ENCODE measurements at places on chromosomes 5 and 9.

DNA sequence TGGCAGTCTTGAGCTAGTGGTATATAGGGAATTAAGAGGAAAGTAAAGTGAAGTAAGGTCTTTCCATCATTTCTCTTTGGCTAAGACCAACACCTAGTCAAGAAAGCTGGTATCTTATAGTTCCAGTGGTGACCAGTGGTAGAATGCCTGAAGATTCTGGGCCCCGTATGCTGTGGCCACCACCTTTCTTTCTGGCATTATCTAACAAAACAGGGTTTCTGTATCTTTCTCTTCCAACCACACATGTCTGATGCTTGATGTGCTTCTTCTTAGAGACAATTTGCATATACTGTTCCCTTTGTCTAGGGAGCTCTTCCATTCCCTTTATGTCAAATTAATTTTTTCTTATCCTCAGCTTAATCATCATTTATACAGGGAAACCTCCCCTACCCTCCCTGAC, 109.9 kb upstream of the SSBP2 start:
- DNase-seq: no peak

GRCh38 chr5:7717691-7718090, 133.2 kb downstream of the CFAP90 start:
- DNase-seq: no peak

DNA sequence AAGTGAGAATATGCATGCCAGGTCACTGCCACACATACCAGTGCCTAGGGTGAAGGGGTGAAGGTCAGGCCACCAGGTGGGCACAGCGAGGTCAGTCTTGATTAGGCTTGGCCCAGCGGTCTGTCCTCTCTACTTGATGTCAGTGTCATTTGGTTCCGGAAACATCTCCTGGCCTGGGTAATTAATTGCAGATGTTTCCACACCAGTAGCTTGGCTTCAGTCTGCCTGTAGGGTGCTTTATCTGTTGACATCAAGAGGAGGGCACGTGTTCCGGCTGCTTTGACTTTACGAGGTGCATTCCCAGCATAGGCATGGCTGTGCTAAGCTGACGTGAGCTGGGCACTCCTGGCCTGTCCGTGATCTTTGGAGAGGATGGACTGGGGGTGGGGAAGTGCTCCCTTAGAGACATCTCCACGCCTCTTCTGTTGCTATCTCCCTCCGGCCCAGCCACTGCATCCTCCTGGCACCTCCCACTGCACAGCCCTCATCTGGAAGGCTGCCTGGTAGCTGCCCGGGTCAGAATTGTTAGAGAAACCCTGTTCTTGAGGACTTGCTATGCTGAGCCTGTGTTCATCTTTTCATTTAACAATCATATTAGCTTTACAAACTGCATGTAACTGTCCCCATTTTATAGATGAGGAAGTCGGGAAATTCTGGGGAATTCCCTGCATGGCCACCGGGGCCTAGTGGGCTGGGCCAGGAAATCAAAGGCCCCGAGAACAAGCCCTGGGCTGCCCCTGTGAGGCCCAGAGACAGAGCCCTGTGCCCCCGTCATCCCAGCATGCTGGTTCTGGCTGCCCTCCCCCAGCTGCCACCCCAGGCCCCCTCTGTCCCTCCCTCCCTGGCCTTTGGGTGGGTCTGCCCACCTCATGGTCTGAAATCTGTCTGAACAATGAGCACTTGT, 29.1 kb downstream of the JADE2 start:
- DNase-seq: peak; percentile 87

GRCh38 chr5:179255527-179256327, 89.5 kb downstream of the ADAMTS2 start:
- no peak for DNase-seq

GRCh38 chr9:124947727-124948391, 7.0 kb upstream of the GOLGA1 start:
- no peak for DNase-seq

DNA sequence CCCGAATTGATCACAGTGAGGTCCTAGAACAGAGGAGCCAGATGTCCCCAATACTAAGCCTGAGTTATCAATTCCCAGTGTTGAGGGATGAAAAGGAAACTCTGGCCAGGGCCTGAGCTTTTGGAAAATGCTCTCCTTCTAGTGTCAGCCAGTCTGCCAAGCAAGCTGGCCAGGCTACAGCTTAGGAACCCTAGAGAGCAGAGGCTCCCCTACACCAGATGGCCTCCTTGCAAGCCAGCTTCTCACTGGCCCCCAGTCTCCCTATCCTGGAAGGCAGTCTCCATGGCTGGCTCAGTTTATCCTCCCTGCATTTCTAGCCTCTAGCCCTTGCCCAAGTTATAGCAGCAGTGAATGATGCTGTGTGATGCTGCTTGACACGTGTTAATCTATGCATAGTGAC, 204.7 kb upstream of the WWC1 start:
- no peak for DNase-seq

GRCh38 chr5:179288809-179289185, 56.5 kb downstream of the ADAMTS2 start:
- DNase-seq: no peak

DNA sequence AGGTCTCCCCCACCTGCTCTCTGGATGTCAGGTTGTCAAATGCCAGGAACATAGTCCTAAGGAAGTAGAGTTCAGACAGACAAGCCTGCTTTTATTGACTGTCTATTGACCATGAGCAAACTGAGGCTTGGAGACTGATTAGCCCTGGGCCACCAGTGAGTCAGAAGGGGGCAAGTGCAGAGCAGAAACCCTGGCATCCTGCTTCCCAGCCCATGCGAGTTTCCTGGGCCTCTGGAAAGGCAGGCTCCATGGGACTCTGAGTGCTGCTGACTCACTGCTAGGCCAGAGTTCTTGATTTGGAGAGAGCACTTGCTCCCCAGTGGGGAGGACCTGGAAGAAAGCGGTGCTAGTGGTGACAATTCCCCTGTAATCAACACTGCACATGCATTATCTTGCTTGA, 2.8 kb upstream of the HBEGF start:
- DNase-seq: no peak

GRCh38 chr9:109245310-109245897, 75.5 kb downstream of the EPB41L4B start:
- no peak for DNase-seq

DNA sequence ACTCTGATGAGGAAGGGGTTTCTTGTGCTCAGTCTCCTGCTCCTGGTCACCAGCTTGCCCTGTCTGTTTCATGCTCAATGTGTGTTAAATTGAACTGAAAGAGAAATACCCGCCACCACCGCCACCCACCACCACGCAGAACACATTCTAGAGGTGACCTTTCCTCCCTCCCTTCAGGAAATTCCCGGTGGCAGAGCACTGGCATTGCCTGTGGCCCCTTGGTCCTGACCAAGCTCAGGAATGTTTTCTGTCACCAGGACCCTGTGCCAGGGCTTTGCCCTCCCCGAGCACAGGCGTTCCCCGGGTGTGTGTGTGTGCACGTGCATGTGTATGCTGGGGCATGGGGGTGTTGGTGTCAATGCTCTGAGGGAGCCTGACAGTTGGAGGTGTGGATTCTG, 10.2 kb upstream of the SLC25A51 start:
- DNase-seq: no peak

DNA sequence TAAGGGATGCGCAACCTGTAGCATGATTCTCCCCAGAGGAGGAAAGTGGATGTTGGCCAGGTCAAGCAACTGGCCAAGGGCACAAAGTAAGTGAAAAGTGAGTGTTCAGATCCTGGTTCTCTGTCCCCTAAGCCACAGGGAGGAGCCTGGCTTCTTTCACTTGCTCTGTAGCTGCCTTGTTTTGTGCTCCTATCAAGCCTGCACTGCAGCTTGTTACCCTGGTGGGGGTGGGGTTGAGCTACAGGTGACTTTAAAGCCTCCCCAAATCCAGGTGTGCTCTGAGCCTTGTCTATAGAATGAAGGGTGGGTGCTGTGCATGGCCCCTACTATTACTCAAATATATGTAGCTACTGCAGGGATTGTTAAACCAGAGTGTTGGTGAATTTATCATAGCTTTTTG, 32.9 kb downstream of the RALGPS1 start:
- DNase-seq: no peak

DNA sequence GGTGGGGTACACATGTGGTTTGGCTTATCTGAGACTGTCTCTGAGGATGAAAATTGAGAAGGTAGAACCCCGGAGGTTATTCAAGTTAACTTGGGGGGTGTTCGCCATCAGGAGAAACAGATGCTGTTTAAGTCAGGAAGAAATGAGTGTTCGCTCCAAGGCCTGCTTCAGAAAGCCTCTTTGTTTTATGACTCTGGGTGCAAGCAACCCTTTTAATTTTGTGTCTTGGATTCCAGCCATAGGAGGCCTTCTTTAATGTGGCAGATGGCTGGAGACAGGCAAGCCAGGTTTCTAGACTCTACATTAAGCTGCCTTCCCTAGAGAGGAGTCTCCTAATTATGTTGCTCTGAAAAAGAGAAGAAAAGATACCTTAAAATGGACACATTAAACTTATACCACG, 4.2 kb upstream of the SMAD5 start:
- no peak for DNase-seq

GRCh38 chr5:159340511-159340910, 10.2 kb upstream of the IL12B start:
- no peak for DNase-seq

- DNase-seq: peak; percentile 70
Measured at GRCh38 chr9:134944351-134944802, 26.7 kb upstream of the FCN1 start.

GRCh38 chr9:93265972-93266371, 82.0 kb downstream of the WNK2 start:
- peak; percentile 13 for DNase-seq

DNA sequence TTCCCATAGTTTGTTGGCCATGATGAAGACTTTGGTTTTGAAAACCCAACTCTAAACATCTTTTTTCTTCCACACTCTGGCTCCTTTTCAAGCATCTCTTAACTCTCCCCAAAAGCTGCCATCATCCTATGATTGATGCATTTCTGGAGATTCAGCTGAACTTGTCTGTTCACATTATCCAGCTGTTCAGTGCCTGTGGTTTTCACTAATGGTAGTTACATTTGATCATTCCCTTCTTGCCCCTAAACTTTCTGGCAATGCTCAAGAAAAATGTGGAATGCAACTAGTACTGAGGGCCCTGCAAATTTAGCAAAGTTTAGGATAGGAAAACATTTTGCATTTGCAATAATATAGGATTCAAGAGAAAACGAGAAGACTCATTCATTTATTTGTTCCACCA, 267.5 kb downstream of the ENC1 start:
- DNase-seq: no peak

DNA sequence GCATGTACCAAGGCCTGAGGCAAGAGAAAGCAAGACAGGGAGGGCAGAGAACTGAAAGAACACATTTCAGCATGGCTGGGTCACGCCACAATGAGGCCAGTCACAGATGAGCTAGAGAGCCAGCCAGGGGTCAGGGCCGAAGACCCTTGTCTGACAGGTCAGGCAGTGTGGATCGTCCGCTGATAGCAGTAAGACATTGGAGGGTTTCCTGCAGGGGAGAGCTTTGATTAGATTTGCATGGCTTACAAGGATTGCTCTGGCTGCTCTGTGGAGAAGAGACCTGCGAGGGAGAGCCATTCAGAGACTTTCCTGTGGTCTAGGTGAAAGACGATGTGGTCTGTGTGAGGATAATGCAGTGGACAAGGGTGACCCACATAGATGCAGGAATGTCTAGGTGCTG, 93.1 kb downstream of the RALGPS1 start:
- DNase-seq: no peak

GRCh38 chr9:27176971-27177370, 67.9 kb downstream of the TEK start:
- no peak for DNase-seq

DNA sequence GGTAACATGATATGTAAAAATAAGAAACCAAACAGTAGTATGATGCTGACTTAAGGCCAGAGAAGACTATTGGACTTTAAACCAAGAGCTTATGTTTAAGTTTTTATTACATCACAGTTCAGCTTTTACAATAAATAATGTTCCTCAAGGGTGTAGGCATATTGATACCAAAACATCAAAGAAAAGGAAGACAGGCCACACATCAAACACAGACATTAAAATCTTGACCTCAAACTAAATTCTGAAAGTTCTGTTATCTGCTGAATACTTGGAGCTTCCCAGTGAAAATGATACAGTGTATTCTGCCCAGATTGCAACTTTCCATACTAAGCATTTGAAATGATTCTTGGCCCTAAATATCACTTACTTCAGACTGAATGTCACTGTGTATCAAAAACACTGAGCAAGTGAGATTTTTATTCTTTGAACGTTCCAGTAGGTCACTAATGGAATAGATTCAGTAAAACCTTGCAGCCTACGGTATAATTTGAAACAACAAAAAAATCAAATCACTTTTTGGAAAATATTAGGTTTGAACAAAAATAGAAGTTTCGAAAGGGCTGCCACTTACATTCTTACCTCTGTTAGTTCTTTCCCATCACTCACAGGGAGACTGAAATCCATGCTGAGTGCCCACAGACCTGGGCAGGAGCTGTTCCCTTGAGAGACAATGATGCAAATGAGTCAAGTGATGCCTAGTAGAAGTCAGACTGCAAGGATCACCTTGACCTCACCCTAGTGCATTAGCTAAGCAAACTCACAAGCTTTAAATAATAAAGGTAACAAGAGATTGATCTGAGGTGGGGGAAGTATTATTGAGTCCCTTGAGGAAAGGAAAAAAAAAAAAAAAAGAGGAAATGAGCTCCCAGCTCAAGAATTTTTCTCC, 2.5 kb downstream of the LPAR1 start:
- no peak for DNase-seq

- DNase-seq: no peak
Measured at GRCh38 chr9:89358985-89359384, 40.7 kb downstream of the SECISBP2 start.

GRCh38 chr5:54304040-54304439, 6.3 kb downstream of the ARL15 start:
- DNase-seq: no peak

DNA sequence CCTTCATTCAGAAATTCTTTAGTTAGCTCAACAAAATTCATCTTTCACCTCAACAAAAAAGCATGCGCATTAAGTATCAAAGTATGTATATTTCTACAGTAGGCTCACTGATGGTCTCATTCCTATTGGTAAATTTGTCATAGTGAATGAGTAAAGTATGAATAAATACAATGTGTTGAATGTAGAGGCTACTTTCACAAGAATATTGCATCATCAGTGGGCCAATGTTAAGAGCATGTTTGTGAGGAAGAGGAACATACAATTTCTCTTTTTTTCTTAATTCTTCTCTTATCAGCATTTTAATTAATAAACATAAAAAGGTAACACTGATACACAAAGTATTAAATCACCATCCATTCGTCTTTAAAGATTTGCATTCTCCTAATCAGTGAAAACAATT, 505.1 kb downstream of the CETN3 start:
- DNase-seq: no peak

GRCh38 chr9:5608298-5609225, 20.3 kb upstream of the RIC1 start:
- DNase-seq: peak; percentile 12

Data from AG20443 (cell line).